ENCODE measurements at places on chromosomes 7 and 10. TPM values are rescaled to one million over a fixed set of nuclear protein-coding genes. Genes with fewer than 3 reads are reported as not detected.

- no peak for DNase-seq
Observed at GRCh38 chr10:102632394-102633111, 11.7 kb upstream of the TRIM8 start.

The VAX1 gene
- total RNA-seq: not detected

DNA sequence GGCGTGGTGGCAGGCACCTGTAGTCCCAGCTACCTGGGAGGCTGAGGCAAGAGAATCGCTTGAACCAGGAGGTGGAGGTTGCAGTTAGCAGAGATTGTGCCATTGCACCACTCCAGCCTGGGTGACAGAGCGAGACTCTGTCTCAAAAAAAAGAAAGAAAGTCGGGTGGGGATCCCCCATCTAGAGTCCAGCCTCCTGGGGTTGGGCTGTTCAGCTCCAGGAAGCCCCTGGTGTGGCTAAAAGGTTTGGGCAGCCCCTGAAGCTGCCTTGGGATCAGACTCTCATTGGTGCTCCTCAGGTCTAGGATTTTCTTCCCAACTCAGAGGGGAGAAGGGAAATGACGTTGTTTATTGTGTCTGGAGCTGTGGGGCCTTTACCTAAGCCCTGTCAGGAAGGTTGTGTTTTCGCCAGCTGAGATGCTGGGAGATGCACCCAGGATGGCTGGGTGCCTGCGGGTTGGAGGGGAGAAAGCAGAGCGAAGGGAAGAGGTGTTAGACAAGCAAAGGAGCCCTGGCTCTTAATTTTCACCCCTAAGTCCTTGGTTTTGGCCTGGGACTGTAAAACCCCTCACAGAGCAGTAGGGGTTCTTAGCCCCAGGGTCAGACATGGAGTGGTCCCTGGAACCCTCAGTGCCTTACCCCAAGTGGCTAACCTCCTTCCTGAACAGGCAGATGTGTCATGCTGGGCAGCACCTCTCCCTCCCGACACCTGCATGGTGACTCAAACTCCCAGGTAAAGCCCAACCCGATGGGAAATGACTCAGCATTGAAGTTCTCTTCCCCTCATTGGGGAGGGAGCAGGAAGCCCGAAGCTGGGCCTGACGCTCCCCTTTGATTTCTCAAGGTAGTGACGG is 21.1 kb downstream of the PLAU start:
- peak; percentile 91 for DNase-seq

DNA sequence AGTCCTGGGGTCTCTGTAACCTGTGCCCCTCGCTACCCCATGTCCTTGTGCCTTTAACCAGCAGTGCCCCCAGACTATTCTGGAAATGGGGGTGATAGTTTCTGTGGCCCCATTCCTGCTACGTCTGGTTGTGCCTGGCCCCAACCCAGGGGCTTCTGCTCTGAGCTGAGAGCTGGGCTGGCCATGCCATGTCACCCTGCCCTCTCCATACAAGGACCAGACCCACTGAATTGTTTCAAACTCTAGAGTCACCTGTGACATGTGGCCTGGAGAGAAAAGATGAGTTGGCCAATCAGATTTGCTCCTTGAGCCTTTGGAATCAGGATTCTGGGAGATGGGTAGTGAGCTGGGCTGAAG is 108.6 kb downstream of the GRK5 start:
- no peak for DNase-seq

The UNCX gene
- total RNA-seq: not detected

DNA sequence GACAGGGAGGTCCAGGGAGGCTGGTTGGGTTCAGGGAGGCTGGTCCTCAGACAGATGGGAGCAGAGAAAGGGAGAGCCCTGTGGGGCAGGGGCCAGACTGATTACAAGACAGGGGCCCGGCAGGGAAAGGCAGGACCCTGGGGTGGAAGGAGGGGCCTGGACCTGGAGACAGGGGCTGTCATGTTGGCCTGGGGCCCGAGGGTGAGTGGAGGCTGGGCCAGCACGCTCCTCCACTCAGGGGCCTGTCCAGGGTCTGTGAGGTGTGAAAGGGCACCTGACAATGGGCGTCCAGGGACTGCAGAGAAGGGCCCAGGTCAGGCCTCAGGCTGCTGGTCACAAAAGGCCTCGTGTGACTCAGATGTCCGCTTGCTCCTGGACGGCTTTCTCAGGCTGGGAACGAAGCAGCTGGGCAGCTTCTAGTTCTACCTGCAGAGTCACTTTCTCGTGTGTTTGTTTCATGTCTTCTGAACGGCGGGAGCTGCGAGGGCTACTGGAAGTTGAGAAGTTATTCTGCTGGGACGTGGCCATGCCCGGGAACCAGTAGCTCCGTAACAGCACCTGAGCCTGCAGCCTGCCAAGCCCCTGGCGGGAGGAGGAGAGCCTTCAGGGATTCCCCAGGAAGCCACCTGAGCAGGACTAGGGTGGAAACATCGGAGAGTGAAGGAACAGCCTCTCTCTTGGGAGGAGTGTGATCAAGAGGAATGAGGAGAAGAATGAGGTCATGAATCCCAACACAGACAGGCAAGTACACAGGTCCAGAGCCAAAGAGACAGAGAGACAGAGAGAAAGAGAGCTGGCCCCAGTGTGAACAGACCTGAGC is 65.8 kb downstream of the KLF6 start:
- DNase-seq: no peak

The NYAP1 gene
- 6.7 TPM for total RNA-seq

The ZP3 gene
- 23.4 TPM for total RNA-seq

The DPP6 gene
- total RNA-seq: not detected

DNA sequence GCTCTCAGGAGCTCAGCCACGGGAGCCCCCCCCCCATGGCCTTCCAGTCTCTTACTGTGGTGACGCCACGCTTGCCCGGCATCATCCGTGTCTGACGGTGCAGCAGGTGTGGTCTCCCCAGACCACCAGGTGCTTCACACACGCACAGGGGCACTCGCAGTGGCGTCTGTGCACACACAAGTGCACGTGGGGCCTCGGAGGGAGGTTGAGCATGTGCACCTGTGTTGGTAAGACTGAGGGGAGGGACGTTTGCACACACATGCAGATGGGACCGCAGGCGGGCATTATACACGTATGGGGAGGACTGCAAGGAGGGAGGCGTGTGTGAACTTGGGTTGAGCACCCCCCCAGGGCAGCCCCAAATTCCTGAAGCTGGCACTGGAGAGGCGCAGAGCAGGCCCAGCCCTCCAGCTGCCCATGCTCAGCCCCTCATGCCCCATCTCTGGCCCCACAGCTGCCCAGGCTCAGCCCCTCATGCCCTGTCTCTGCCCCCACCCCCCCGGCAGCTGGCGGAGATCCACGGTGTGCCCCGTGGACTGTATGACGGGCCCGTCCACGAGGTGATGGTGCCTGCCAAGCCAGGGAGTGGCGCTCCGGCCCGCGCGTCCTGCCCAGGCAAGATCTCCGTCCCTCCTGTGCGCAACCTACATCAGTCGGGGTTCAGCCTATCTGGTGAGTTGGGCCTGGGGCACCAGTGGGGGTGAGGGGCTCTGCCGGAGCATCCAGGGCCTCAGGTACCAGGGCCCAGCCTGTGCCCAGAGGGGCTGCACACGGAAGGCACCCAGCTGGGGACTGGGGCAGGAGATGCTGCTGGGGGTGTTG is 16.7 kb downstream of the DPYSL4 start:
- no peak for DNase-seq

The SRI gene
- total RNA-seq: 114 TPM

The SPDYE6 gene
- not detected for total RNA-seq

DNA sequence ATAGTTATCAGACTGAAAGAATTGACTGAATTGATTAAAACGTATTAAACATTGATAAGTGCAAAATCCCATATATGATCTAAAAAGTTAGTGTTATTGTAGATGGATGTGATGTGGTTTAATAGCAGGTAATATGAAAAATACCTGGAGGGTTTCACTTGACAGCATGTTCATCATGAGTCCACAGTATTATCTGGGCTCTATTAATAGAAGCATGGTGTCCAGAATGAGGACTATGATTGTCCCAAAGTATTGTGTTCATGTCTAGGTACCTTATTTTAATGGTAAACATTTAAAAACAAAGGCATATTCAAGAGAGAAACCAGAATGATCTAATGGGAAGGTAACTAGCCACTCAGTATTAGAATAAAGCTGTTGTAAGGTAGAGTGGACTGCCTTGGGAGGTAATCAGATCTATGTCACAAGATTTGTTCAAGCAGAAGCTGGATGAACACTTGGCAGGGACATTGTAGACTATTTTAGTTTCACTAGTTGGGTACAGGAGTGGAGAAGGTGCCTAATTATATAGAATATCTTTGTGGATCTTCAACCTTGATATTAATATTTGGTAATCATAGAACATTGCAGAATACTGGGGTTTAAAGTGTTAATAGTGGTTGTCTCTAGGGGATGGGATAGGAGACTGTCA is 43.5 kb downstream of the MCU start:
- DNase-seq: no peak

DNA sequence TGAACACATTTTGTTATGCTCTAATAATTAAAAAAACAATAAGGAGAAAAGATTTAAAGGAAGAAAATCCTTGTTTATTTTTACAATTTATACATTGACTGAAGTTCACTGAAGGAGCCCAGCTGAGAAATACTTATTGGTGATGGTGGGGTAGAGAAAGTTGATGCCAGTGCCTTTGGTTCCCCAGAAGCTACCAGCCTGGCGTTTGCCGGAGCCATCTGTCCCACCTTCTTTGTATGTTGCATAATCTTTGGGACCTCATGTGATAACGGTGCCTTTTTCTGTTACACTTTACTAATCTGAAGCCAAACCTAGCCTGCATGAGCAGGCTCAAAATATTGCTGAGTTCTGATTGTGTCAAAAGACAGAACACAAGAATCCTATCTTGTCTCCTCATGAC is 22.7 kb downstream of the ZNF365 start:
- no peak for DNase-seq

The CDH23 gene
- total RNA-seq: not detected

DNA sequence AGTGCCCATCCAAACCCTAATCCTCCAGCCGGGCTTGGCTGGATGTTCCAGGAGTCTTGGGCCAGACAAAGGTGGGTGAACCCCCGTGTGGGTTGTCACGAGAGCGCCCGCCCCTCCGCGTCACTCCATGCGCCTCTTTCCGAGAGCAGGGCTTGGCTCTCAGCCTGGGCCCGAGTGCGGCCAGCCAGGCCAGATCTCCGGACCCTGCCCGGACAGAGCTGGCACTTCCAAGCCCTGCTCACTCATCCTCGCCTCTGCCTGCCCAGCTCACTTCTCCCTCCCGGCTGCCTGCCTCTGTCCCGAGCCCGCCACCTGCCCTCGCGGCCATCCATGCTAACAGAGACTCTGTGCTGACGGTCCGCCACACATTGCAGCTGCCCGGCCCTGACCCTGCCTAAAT is 34.6 kb downstream of the AGAP3 start:
- no peak for DNase-seq

DNA sequence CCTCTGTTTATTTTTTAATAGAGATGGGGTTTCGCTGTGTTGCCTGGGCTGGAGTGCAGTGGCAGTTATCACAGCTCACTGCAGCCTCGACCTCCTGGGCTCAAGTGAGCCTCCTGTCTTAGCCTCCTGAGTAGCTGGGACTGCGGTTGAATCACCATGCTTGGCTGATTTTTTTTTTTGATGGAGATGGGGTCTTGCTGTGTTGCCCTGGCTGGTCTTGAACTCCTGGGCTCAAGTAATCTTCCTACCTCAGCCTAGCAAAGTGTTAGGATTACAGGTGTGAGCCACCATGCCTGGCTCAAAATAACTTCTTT is 8.1 kb downstream of the DYNC2I1 start:
- no peak for DNase-seq

DNA sequence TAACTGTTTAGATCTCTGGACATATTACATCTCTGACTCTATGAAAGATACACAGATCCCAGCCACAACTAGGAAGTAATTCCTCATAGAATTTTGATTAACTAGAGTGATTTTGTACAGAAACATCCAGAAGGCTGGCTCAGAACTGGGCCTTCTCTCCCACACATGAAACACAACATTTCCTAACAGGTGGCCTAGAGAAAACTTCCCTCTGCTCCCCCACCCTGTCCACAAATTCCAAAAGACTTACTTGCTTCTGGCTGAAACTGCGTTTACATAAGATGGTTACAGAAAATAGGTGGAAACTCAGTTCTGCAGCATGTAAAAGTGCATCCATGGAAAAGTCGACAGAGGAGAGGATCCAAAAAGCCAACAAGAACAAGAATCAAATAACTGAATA is 132.9 kb downstream of the FZD1 start:
- no peak for DNase-seq

DNA sequence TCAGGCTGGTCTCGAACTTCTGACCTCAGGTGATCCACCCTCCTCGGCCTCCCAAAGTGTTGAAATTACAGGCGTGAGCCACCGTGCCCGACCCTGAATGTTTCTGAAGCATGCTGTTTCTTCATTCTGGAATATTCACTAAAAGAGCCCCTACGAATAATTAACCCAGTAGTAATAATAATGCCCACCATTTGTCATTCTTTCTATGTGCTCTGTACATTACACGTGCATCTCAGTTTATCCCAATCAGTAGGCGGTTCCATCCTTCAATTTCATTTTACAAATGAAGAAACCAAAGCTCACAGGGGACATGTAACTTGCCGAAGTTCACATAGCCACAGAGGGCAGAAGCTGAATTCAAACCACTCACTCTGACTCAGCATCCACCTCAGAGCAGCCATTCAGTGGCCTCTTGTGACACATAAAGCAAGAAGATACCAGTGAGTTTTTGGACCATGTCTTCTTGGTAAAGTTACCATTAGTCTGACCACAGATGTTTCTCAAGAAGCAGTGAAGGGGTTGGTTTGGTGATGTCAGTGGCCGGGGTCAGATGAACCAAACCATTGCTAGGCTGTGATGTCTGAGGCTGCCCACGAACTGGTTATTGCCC is 71.9 kb upstream of the DUSP5 start:
- DNase-seq: no peak

DNA sequence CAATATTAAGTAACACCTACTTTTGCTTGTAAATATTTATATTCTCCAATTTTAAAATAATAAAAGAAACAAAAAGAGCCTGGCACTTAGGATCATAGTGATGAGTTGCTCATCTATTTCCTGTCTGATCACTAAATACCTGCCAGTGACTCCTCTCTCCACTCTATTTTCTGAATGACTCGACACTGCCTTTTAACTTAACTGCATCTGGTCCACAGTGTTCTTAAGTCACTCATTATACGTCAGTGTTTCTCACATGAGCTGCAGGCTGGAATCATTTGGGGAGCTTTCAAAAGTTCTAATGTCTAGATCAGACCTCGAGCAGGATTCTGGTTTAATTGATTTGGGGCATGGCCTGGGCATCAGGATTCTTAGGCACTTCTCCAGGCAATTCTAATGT is 78.0 kb upstream of the AGBL3 start:
- DNase-seq: no peak

The ZNF282 gene
- 30.4 TPM for total RNA-seq

- no peak for DNase-seq
Observed at GRCh38 chr10:100347568-100348195, 649 bp downstream of the SCD start.

DNA sequence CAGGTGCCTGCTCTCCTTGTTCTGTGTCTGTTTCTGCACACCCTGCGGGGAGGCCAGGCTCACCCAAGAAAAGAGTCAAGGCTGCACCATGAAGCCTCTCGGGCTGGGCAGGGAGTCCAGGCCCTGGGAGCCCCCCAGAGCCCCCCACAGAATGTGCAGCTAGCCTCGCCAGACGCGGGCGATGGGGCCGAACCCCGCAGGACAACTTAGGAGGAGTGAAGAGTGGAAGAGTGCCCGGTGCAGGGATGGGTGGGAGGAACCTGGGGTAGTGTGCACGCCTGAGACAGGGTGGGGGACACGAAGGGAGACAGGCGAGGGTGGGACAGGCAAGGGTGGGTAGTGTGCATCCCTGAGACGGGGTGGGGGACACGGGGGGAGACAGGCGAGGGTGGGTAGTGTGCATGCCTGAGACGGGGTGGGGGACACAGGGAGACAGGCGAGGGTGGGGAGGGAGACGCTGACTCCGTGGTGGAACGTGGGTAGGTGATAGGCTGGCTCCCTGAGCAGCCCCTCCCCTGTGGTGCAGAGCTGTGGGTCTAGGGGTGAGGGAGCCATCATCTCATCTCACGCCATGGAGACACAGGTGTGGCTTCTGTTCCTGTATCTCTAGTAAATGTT is 615.4 kb downstream of the DNAJB6 start:
- DNase-seq: no peak

Measured in HCT116 (cell line).